Subcutaneous adipose tissue (tissue), 4 donors: ENCODE measurements at places on chromosomes 4 and X. TPM values are rescaled to one million over a fixed set of nuclear protein-coding genes. Genes with fewer than 3 reads are reported as not detected.

The DIPK2B gene
- total RNA-seq = 36.0 TPM

The PRRG1 gene
- total RNA-seq = 19.5 TPM

The BLTP1 gene
- total RNA-seq = 174 TPM

The ARMCX1 gene
- total RNA-seq = 23.2 TPM

The NEIL3 gene
- total RNA-seq = 0.66 TPM

The FAM184B gene
- total RNA-seq = not detected

The EFNB1 gene
- 37.8 TPM for total RNA-seq

The SHISA3 gene
- total RNA-seq = 1.8 TPM

The HTN3 gene
- not detected for total RNA-seq

The TACC3 gene
- 18.1 TPM for total RNA-seq

The RAB39B gene
- not detected for total RNA-seq

The EGF gene
- not detected for total RNA-seq

The TEX13C gene
- not detected for total RNA-seq
